ENCODE measurements at places on chromosomes 3 and 15.

- no peak for DNase-seq
These were observed 84.0 kb upstream of the SKOR1 start for GRCh38 chr15:67741308-67741707.

- no peak for DNase-seq
These were observed 212.5 kb downstream of the EPHB1 start for GRCh38 chr3:135007607-135008006.

DNA sequence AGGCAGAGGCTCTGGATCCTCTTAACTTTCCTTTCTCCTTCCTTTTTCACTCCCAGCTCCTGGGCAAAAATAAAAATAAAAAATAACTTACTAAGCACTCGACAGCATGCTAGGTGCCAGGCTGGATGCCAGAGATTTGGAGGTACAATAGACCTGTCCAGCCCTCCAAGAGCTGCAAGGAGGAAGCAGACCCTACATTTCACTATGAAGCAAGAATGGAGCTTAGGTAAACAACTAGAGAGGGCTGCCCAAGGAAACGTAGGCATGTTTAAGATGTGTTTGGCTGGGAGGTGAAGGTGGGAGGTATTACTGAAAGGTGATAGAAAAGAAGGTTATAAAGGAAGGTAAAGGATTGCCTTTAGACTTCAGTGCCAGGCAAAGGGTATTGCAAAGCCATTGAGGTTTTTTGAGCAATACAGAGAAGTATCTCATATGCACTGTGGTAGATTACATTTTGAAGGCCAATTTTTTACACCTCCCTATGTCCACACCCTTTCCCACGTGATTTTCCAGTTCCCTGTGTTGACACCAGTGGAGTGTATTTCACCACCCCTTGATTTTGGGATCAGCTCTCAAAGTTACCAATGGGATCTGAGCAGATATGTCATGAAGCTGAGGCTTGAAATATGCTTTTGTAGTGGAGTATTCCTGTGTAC, 69.1 kb downstream of the DCLK3 start:
- no peak for DNase-seq

- DNase-seq: no peak
These were observed 22.7 kb downstream of the EXD1 start for GRCh38 chr15:41207687-41208448.

DNA sequence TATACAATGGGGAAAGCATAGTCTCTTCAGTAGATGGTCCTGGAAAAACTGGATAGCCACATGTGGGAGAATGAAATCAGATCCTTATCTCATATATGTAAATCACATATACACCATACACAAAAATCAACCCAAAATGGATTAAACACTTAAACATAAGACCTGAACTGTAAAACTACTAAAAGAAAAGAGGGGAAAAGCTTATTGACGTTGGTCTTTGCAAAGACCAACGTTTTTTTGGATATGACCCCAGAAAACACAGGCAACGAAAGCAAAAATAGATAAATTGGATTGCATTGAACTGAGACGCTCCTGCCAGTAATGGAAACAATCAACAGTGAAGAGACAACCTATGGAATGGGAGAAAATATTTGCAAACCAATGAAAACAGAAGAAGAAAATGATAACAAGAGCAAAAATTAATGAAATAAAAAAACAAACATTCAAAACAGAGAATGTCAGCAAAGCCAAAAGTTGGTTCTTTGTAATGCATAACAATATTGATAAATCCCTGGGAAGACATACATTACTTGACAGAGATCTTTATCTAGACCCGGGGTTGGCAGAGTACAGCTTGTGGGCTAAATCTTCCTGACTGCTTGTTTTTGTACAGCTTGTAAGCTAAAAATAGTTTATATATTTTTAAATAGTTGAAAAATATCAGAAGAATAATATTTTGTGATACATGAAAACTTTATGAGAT, 86.9 kb downstream of the NEO1 start:
- no peak for DNase-seq

- DNase-seq: no peak
These were observed 38.4 kb downstream of the HHLA2 start for GRCh38 chr3:108334701-108335100.

DNA sequence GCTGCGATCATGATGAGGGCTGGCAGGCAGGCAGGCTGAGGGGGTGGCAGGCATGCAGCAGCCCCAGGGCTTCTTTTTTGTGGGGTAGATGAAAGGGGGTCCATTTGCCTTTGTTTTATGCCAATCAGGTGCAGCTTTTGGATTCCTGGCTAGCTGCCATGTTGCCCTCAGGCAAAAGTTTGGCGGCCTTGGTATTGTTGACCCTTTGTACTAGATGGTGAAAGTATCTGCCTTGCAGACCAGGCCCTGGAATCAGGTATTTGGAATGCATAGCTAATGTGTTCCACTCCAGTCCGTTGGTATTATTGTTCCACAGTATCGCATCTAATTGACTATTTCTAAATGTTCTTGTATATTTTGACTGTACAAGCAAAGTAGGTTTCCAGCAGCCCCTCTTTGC, 35.0 kb downstream of the EEFSEC start:
- no peak for DNase-seq

DNA sequence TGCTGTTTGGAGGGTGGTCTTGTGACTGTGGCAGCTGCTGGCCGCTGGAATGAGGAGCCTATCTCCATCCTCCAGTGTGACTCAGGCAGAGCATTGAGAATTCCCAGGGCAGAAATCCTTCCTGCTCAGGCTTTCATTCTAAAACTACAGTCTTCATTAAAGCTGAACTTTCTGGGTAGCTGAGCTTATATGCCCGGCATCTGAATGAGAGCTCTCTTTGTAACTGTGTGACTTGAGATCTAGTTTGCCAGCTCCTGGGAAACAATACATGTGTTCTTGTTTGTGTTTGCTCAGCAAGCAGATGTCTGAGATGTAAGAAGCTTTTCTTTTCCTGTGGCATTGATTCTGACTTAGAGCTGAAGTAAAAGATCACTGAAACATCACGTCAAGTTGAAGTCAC, 22.4 kb downstream of the RLBP1 start:
- no peak for DNase-seq

GRCh38 chr3:12394569-12395271, 89.6 kb upstream of the TSEN2 start:
- DNase-seq: no peak

GRCh38 chr3:72312339-72312738, 527.4 kb upstream of the PROK2 start:
- DNase-seq: no peak

DNA sequence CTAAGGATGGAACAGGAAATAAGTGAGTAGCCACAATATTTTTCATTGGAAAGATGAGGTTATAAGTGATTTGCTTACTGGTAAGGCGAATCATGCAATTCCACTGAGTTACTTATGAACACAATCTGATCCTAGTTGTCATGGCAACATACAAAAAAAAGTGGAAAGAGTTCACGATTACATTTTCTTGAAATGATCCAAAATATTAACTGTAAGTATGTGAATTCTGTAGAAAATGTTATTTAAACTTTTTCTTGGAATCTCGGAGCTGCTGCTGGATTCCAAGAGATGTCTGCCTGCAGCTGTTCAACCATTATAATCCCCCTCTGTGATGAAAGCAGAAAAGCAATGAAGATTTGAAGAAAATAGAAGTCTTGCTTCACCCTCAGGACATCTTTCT, 120.5 kb downstream of the KBTBD8 start:
- DNase-seq: no peak

- no peak for DNase-seq
These were observed 167.6 kb downstream of the TLE3 start for GRCh38 chr15:69929905-69930630.

DNA sequence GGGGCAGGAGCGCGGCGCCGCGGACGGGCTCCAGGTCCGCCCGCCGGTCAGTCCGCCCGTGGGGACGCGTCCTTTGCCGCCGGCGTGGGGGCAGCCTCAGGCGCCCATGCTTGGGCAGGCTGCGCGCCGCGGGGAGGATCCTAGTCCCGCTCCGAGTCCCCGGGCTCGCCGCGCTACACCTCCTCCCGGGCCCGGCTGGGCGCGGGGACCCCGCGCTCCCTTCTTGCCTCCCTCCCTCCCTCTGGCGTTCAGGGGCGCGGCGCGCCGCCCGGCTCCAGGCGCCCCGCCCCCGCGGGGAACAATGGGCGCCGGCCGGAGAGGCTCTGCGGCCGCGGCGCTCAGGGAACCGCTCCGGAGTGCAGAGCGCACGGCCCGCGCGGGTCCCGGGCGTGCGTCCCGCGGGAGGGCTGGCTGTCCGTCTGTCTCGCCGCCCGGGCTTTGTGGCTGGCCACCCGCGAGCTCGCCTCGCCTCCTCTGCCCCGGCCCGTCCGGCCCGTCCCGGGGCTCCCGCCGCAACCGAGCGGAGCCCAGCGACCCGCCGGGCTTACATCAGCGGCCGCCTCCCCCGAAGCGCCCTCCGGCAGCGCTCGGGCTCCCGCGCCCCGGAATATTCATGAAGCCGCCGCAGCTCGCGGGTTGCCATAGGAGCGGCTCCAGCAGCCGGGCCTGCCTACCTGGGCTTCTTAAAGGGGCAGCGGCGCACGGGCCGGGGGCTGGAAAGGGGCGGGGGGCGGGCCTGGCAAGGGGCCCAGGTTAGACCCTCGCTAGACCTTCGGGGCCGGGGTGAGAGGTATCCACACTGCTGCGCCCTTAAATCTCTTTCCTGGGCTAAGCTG, at the start of gene HCN4:
Gene HCN4, minus strand, starts transcription at position 658 of the 836 bp plus-strand sequence. CDS start 688 bp downstream, outside the sequence.
- DNase-seq: no peak

DNA sequence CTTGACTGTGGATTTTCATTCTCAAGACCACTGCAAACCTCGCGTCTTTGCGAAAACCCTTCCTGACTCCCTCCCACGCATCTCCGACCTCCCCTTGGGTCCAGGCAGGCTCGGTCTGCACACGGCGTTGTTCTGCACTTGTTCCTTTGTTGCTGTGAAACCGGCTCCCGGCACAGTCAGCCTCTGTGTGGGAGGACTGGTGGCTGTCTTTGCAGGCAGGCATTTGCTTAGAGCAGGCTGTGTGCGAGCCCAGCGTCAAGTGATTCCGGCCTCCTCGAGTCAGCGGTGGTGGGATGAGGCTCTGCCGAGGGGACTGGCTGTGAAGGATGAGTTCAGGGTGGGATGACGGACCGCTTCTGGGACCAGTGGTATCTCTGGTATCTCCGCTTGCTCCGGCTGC, 102.6 kb upstream of the ROPN1 start:
- DNase-seq: no peak
